Activated T-cell treated with anti-CD3 and anti-CD28 coated beads, Interleukin-2, amount 50 U/mL, for 72 hours (primary cell): ENCODE measurements at places on chromosomes 4 and X.

- no peak for DNase-seq
Observed at GRCh38 chr4:150354214-150354796, 227.6 kb upstream of the MAB21L2 start.

DNA sequence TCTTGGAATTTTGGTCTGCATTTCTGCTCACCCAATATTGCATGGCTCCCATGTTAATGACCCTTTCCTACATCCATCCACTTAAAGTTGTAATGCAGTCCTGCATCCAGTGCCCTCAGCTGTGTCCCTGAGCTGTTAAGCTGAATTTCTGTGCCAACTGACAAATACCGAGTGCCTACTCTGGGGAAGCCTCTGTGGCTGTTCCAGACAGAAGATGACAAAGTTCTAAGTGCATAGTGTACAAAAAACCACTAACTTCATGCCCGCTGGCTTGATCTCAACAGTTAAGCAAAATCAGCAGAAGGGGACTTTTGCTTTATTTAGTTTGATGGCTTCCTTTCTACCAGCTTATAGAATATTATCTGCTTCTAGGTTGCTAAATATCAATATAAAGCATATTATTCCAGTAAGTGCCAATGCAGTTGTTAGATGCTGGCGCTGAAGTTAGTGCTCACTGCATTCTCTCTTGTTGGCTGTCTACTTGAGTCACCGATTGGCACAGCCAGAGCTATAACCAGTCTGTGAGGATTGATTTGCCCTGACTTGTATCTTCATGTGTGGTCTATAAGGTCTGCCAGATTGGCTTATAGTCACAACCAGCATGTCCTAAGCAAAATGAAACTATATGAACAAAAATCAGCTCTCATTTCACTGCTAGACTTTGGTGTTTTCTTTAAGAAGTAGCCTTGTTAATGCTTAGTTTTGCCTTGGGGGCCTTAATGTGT lies 98.9 kb downstream of the KLHL8 start:
- no peak for DNase-seq

DNA sequence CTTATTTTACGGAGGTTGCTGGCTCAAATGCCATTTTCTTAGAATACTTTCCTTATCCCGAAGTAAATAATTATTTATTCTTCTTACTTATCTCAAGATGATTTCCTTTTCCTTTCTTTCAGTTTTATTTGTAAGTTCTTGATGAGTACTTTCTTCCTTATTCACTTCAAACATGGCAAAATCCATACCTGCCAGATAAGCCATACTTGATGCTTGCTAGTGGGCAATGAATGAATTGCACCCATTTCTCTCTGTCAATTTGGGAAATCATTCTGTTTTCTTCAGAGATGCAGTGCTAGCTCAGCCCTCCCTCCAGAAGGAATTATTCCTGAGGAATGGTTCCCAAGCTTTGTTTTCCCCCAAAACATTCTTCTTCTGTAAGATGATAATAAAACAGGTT lies 598.3 kb downstream of the SPRY1 start:
- DNase-seq = no peak

GRCh38 chr4:145101091-145101490 lies 3.0 kb downstream of the ABCE1 start:
- no peak for DNase-seq

DNA sequence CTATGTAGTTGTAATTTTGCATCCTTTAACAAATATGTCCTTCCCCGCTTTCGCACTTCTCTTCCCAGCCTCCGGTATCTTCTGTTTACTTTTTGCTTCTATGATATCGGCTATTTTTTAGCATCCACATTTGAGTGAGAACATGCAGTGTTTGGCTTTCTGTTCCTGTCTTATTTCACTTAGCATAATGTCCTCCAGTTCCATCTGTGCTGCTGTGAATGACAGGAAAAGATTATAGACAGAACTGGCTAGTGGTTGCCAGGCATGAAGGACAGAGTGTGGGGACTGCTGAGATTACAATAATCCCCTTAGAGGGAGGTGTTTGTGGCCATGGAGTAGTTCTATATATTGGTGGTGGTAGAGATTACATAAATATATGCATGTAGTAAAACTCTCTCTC lies 588.6 kb downstream of the NLGN4X start:
- DNase-seq = no peak

- no peak for DNase-seq
Observed at GRCh38 chr4:24650849-24651640, 66.7 kb upstream of the DHX15 start.

DNA sequence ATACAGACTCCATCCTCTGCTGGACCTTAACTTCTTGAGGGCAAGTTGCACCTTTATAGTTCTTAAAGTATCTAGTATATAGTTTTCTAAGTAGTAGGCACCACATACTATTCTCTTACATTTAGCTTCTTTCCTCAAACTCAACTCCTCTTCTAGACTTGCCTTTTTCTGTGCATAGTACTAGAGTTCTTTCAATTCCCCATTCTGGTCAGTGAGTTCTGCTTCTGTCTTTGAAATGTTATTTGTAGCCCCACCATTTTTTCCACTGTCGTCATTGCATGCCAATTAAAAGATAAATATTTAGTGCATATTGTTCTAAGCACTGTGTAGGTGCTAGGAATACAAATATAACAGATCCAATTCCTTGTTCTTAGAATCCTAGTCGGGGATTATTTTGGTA lies 31.6 kb downstream of the CDKL5 start:
- DNase-seq = no peak

GRCh38 chrX:125757794-125758564 lies 408.1 kb downstream of the DCAF12L2 start:
- DNase-seq = no peak

DNA sequence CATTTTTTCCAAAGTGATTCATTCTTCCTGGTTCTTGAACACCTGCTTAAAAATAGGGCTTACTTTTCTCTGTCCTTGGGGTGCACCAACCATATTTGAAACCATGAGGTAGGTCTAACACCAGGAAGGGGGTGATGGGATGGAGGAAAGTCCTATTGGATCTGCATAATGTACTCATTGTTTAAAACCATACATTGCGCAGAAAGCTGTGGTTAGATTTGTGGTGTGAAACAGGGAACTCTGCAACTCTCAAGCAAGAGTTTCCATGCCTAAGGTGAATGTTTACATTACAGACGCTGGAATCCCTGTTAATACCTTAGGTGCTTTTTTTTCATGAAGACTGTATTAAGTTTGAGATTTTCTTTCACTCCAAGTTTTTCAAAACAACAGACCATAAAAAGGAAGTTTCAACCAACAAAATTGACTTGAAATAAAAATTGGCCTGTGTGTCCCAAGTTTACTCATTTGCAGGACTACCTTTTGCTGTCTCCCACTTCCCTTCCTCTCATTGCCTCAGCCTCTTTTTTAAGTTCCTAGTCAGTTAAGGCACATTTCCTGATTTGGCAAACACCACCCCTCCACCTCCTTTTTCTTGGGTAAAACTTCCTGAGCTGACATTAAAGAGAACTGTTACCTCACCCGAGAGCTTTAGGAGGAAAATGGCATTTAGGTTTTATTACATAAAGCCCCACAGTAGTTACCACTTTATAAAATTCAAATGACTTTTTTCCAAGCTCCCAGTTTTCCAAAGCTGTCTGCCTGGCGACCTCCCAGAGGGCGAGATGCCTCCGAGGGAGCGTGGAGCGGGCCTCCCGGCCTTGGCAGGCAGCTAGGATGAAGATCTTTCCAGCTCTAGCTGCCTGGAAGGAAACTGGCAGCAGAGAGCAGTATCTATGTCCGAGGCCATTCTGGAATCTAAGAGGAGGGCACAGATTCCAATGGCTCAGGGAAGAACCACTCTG lies 47.9 kb upstream of the RBPJ start:
- no peak for DNase-seq

GRCh38 chr4:99276417-99276816 lies 14.4 kb downstream of the ADH1A start:
- DNase-seq = no peak

DNA sequence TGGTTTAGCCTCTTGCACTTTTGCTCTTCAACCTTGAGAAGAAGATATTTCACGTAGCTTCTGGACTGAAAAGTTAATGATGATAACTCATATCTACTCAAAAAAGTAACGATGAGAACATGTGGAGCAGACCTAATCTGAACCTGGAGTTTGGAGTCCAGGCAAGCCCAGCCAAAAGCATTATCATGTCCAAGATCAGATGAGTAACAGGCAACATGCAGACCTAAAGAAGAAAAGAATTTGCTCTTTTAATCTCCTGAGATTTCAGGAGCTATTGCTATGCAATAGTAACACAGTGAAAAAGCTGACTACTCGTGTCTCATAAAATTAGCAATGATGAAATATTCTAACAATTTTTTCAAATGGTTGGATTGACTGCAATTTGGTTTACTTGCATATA lies 21.8 kb upstream of the PPA2 start:
- no peak for DNase-seq

DNA sequence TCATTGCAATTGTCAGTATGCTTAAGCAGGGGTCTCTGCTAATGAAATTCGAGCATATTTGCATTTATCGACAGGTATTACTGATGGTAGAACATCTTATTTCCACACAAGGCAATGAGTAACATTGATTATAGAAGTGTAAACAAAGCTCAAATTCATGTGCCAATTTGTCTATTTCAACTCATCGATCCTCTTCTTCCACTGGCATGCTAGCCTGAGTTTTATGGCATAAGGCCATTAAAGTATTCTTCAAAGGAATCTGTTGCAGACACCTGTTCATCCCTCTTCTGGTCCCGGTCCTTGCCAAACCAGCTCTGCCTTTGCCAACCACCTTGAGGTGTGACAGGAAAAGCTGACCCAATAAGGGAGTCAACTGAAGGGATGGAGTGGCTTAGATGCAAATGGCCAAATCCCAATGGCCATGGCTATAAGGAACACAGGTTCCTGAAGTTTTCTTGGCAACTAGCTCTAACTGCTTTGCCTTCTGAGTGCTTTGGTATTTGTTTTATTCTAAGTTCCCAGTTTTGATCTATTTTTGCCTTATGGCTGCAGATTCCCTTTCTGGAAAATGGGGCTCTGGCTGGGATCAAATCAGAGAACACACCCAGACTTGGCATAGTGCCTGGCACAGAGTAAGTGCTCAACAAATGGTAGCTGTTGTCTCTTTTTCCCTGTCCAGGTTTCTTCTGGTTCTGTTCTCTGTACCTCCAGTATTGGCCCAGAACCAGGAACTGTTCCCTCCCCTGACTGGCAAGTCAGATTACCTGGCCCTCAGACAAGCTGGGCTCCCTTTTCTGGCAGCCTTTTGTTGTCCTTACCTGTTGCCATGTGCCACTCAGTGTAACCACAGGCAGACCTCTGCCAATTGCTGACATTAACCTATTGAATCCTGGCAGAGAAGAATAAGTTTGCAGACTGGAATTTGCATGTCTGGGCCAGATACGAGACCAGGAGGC lies 63.1 kb downstream of the RTL9 start:
- no peak for DNase-seq

GRCh38 chr4:35820003-35820402 lies 424.3 kb downstream of the ARAP2 start:
- DNase-seq = no peak

DNA sequence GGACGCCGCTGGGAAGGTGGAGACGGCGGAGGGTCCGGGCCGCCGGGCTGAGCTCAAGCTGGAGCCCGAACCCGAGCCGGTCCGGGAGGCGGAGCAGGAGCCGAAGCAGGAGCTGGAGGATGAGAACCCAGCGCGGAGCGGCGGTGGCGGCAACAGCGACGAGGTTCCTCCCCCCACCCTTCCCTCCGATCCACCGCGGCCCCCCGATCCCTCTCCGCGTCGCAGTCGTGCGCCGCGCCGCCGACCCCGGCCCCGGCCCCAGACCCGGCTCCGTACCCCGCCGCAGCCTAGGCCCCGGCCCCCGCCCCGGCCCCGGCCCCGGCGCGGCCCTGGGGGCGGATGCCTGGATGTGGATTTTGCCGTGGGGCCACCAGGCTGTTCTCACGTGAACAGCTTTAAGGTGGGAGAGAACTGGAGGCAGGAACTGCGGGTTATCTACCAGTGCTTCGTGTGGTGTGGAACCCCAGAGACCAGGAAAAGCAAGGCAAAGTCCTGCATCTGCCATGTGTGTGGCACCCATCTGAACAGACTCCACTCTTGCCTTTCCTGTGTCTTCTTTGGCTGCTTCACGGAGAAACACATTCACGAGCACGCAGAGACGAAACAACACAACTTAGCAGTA lies 483 bp downstream of the USP27X start:
- no peak for DNase-seq

GRCh38 chrX:45186643-45187026 lies 14.0 kb downstream of the DIPK2B start:
- no peak for DNase-seq

DNA sequence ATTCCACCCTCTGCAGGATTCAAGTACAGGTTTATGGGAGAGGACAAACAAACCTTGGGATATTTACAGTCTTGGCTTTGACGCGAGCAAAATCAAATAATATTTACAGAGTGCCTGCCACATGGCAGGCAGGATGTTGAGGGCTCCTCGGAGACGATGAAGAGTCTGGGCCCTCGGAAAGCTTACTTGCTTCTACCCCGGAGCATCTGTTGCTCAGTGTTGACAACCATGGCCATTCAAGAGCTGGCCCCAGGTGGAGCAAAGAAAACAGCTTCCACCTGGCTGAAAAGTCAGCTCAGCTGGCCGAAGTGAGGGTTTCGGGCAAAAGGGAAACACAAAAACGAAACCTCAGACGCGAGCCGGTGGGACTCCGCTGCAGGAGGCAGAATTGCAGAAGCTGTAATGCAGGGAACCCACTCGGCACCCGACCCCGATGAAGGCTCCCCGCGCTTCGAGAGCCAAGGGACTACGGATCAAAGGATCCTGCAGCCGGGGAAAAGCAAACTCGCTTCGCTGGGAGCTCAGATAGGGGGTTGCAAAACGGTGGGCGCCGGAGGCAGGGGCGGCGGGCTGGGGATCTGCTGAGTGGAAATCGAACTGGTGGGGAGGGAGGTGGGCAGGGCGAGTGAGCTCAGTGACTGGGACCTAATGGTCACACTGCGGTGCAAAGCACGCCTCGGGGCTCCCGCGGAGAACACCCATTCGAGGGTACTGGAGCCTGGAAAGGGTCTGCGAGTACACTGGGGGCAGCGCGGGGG lies 805 bp downstream of the ATP8A1 start:
- DNase-seq = peak; percentile 45

DNA sequence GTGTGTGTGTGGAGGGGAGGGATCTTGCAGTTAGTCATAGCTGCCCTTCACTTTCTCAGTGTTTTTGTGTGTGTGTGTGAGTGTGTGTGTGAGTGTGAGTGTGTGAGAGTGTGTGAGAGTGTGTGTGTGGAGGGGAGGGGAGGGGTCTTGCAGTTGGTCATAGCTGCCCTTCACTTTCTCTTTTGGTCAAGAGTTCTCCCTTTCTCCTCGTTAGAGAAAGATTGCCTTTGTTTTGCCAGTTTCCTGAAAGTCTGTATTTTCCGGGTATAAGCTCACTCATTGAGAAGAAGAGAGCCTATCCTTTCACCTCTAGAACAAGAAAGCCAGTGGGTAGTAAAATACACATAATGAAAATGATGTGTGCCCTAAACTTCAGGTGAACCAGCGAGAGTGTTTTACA lies 75.2 kb upstream of the ENPP6 start:
- no peak for DNase-seq
